KBM-7 (cell line): ENCODE measurements at places on chromosomes 2 and 18.

DNA sequence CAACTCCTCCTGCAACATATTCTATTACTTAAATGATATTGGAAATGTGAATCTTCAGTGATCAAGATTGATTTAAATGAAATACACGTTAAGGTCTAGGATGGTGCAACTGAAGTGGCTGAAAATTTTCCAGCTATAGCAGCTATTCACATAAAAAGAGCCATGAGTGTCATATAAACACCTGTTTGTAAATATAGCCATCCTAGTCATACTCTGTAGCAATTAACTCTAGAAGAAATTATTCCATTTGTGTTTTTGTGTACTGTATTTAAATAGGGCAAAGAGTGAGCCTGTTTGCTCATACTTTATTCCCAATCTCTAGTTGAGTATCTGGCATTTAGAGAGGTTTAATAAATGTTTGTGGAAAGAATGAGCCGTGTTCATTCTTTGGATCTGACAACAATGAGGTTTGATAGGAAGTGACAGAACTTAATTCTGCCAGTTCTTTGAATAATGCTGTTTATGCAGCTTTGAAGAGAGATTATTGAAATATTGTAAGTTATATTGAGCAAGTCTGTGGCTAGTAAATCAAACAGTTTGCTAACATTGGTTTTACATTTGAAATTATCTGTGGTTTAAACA lies 49.7 kb downstream of the BABAM2 start:
- no peak for DNase-seq

- peak; percentile 50 for DNase-seq
Measured at GRCh38 chr2:16142383-16143361, 202.3 kb downstream of the MYCN start.

- peak; percentile 43 for DNase-seq
Measured at GRCh38 chr2:24011250-24012104, 1.6 kb downstream of the MFSD2B start.

GRCh38 chr18:78771496-78772359 lies 207.9 kb upstream of the SALL3 start:
- DNase-seq: no peak

GRCh38 chr2:39731546-39731945 lies 47.5 kb downstream of the THUMPD2 start:
- DNase-seq: no peak
